Caki2 (cell line): ENCODE measurements at places on chromosomes 11 and 22.

GRCh38 chr11:8261291-8261690 lies 2.4 kb downstream of the LMO1 start:
- no peak for DNase-seq

- DNase-seq: no peak
Observed at GRCh38 chr11:45079075-45079444, 67.4 kb upstream of the PRDM11 start.

- no peak for DNase-seq
Observed at GRCh38 chr11:17743808-17744119, 9.2 kb downstream of the KCNC1 start.

- peak; percentile 31 for DNase-seq
Observed at GRCh38 chr11:3609416-3610265, 32.2 kb downstream of the ART5 start.

GRCh38 chr22:27791159-27791858 lies 10.2 kb downstream of the MN1 start:
- DNase-seq: no peak

DNA sequence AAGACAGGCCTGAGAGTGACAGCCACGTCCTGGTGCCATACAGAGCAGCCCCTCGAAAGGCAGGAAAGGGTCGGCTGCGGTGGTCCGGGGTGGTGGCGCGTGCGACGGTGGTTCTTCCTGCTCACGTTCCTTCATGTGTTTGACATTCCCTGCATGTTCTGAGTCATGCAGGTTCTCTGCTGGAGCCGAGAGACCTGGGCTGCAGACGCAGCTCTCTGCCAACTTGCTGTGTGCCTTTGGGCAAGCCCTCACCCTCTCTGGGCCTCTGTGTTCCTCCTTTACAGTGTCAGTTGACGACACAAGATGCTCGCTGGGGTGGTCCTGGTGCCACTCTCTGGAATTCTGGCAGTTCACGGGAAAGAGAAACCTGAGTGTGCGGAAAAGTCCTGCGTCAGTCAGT lies 12.0 kb downstream of the ARHGAP8 start:
- no peak for DNase-seq

DNA sequence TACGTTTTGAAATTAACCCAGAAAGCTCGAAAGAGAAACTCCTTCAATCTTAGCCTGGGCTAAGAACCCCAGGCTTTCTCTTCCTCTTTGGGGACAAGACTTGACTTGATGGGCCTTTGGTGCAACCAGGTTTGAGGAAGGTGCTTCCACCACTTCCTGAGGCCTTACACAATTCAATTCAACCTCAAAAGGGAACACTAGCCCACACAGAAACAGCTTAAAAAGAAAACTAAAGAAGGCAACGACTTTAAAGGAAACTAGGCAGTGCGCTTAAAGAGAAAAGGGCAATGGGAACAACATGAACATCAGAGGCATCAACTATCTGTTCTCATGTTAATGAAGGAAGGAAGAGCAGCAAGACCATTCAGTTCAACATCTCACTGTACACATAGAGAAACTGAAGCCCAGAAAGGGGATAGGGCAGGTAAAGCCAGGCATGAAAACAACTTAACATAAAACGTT lies 24.8 kb downstream of the PAK1 start:
- DNase-seq: no peak

GRCh38 chr11:108224911-108225786 lies 2.3 kb downstream of the ATM start:
- peak; percentile 67 for DNase-seq

GRCh38 chr11:76270389-76270788 lies 64.1 kb upstream of the WNT11 start:
- no peak for DNase-seq

- no peak for DNase-seq
Observed at GRCh38 chr22:46618667-46619066, 1.5 kb upstream of the GRAMD4 start.

DNA sequence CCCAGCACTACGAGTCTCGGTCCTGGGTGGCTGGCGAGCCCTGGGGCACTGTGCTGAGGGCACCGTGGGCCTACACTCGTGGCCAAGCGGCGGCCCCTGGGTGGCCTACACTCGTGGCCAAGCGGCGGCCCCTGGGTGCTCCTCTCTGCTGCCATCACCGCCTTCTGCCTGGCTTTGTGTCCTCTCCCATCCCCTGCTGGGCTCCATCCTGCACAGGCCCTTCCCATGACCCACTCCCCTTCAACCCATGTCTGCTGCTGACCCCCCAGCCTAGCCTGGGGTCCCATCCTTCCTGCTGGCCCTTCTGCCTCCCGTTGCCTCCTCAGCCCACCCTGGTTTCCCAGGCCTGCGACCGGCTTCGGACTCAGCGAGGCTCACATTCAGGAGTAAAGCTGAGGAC lies 87.4 kb upstream of the CLDN5 start:
- no peak for DNase-seq

- no peak for DNase-seq
Observed at GRCh38 chr11:87368858-87369480, 331.2 kb downstream of the TMEM135 start.

DNA sequence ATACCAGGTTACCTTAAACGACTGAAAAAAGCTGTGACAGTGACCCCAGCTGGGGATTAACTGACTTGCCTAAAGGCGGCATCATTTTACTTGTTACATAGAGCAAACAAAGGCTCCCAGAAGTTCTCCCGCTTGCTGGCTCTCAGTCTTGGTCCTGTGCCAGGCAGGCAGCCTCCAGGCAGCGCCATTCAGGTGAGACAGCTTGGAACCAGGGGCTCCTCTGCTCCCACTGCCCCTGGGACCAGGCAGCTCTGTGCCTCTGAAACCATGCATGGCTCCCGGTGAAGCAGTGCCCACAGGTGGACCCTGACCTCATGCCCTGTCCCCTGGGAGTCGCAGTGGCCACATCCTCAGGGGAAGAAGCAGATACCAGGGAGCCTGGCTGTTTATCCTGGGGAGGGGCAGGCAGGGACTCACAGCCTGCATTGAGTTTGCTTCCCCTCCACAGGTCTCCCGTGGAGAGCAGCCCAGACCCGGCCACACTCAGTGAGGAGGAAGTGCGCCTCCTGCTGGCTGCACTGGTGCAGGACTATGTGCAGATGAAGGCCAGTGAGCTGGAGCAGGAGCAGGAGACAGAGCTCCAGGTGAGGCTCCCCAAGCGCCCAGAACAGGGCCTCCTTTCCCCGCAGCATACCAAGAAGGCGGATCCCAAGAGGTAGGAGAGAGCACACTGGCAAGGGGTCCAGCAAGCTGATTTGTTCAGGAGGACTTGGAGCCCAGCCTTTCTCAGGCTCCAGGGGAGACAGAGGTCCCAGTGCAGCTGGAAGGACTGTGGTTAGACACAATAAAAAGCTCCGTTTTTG lies 15.6 kb upstream of the CYP2R1 start:
- DNase-seq: peak; percentile 23

- DNase-seq: no peak
Observed at GRCh38 chr11:132184079-132184478, 813.7 kb downstream of the NTM start.

GRCh38 chr11:19723572-19724342 lies 11.1 kb downstream of the NAV2 start:
- DNase-seq: no peak

DNA sequence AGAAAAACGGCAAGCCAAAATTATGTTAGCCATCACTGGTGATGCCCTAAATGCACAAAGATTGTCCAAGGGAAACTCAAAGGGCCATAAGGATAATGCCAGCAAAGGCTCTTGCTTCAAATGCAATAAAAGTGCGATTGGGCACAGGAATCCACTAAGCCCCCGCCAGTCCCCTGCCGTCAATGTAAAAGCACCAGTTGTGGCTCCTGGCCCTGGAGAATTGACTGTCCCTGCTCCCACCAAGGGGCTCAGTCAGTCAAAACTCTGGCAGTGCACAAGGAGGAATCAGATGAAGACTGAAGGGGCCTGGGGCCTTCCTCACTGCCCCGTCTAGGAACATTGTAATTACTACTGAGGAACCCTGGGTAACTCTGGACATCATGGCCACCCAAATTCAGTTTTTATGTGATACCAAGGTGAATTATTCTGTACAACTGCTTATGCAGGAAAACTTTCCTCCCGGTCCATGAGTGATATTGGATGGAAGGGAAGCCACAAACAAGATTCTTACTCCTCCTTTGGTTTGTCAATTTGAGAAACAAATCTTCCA lies 85.6 kb downstream of the PIWIL4 start:
- DNase-seq: no peak

DNA sequence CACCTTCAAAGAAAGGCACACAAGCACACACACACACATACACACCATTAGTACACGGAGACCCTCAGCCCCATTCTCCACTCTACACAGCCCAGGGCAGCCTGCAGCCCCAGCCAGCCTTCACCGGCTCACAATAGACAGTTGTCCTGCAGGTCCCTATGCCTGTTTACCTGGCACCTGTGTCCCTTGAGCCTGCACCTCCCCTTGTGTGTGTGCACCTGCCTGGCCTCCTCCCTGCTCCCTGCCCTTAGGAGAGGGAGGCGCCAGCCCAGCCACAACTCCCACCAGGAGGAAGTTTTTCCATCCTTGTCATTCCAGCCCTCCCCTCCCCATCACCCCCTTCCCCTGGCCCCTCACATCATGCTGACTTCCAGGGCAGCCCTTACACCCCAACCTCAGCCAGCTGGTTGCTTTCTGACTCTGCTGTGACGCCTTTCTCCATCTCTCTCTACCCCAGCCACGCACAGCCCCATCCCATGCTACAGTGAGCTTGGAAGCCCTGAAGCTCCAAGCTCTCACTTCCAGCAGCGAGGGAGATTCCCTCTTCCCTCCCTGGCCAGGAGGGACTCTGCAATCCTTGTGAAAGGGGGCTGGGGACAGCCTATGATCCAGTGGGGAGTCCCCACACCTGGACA lies 4.4 kb downstream of the AHNAK start:
- no peak for DNase-seq

DNA sequence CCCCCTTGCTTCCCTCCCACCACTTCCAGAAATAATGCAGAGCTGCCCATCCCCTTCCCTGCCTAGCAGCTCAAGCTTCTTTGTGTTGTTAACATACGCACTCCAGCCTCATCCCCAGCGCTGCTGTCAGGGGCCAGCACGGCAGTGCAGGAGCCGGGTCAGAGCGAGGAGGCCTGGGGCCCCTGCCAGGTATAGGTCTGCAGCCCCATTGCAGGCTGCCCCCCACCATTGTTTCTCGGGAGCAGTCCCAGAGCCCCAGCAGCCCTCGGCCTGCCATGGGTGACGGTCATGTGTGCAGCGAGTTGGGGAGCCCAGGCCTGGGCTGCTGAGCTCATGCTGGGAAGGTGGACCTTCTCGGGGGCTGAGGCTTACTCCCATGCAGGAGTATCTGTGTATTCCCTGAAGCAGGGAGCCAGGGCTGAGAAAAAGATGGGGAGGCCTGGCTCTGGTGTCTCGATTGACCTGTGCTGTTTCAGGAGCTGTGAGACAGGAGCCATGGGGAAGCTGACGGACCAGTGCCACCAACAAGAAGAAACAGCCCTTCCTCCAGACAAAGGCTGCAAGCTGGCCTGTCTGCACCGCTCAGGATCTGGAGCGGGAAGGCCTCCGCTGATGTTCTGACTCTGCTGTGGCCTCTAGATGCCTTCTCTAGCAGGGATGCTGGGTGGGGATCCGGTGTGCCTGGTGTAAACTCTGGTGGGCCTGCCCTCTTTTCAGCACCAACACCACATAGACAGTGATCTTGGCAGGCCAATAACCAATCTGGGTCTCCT lies 220.5 kb upstream of the B3GAT1 start:
- no peak for DNase-seq

- DNase-seq: no peak
Observed at GRCh38 chr11:6205366-6205765, at the start of gene C11orf42. Gene C11orf42 (plus strand): TSS chr11:6205557. CDS start chr11:6205616, 59 bp downstream.

DNA sequence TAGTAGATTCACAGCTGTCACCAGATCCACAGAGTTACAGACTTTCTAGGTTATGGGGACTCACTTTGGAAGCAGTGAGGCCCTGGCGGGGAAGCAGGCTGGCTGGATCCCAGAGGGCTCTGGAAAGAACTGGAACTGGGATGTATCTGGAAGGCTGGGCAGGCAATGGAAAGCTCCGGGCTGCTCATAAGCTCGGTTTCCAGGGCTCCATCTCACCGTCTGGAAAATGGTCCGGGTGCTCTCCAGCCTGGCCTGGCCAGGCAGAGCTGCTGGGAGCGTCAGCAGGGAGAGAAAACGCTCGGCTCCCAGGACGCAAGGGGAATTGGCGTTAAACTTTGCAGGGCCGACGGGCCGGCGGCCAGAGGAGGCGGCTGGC lies 335 bp upstream of the SEZ6L start:
- DNase-seq: no peak

DNA sequence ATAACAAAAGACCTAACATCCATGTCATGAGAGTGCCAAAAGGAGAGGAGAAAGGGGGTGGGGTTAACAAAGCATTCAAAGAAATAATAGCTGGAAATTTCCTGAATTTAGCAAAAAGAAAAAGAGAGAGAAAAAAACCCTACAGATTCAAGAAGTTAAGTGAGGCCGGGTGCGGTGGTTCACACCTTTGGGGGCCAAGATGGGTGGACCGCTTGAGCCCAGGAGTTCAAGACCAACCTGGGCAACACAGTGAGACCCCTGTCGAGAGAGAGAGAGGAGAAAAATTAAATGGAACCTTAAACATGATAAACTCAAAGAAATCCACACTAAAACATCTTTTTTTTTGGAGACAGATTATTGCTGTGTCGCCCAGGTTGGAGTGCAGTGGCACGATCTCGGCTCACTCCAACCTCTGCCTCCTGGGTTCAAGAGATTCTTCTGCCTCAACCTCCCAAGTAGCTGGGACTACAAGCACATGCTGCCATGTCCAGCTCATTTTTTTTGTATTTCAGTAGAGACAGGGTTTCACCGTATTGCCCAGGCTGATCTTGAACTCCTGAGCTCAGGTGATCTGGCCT lies 8.9 kb upstream of the CLDN5 start:
- no peak for DNase-seq

DNA sequence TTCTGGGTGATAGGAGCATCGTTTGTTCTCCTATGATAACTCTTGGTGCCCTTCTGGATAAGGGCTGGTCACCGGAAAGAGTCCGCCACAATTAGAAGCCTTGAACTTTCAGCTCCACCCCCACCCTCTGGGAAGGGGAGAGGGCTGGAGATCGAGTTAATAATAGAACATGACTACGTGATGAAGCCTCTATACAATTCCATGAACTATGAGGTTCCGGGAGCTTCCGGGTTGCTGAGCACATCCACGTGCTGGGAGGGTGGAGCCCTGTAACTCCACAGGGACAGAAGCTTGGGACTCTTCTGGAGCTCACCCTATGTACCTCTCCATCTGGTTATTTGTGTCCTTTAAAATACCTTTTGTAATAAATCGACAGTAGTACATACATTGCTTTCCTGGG lies 40.3 kb downstream of the ARHGAP42 start:
- no peak for DNase-seq

DNA sequence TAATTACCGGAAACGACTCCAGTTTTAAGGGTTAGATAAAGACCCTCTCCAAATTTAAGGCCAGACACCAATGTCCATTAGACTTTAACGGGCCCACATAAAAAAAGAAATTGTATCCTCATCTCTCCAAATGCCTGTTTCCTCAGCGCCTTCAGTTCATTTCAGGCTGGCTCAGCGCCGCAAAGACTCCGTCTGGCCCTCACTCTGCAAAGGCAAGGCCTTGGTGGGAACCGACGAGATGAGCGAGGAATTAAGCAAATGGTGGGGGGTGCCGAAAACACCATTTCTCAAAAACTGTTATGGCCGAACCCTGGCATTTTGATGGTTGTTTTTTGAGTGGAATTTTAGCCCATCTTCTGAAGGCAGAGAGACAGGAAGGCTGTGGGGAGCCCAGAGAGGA lies 15.7 kb downstream of the MN1 start:
- no peak for DNase-seq
